ENCODE measurements at places on chromosomes 7 and 10. TPM values are rescaled to one million over a fixed set of nuclear protein-coding genes. Genes with fewer than 3 reads are reported as not detected.
A peak's percentile ranks its signal among the peaks of the same experiment; 100 is the strongest.

GRCh38 chr7:2175514-2175913, 57.2 kb downstream of the MAD1L1 start:
- H3K36me3 ChIP-seq: peaks cover 5% of the 10 kb centered on the region
- no peak overlapping the region for H3K4me3 ChIP-seq
- no peaks in the 10 kb centered on the region for H3K27me3 ChIP-seq
- H3K4me1 ChIP-seq: peaks cover 48% of the 10 kb centered on the region
- peak overlapping the region; percentile 69 for H3K27ac ChIP-seq

DNA sequence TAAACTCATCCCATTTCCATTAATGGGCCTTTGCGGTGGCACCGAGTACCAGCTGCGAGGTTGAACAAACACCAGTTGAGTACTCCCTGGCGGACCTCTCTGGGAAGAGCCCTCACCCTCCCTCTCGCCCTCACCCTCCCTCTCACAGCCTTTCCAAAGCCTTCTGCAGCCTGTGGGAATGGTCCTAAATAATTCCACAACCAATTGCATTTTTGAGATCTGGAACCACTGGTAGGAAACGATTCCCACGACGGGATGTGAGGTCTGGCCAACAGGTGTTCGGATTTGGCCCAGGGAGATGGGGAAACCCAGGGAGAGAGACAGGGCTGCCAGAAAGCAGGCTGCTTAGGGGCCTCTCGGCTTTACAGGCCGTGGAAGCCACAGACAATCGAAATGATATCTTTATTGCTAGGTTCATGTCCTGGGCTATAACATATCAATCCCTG, 5.3 kb downstream of the PTF1A start:
- no peak for DNase-seq
- H3K4me1 ChIP-seq: peaks cover 2% of the 10 kb centered on the region
- H3K27me3 ChIP-seq: peaks cover 60% of the 10 kb centered on the region
- no peak overlapping the region for H3K27ac ChIP-seq
- H3K36me3 ChIP-seq: no peaks in the 10 kb centered on the region

DNA sequence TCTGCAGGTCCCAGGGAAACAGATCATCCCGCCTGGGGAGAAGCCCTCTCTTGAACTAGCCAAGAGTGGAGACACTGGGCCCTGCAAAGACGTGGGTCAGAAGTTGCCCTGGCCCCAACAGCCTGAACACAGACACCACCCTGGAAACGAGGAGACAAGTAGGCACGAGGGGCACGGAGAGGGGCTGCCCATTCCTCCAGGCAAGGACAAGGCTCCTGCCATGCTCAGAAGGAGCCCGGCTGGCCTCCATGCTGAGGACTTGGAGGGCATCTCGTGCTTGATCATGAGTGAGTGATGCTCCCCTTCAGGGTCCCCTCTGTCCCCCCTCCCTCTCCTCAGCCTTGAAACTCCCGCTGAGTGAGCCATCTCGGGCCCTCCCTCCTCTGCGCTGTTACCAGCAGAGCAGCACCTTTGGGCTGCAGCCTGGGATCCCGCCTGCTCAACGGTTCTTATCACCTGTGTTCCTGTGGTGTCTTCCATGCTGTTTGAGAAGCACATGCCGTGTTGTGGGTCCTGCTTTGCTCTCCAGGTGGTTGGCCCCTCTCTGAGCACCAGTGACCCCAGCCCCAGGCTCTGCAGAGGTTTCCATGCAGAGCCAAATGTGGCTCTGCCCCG, 544.3 kb downstream of the TCERG1L start:
- no peaks in the 10 kb centered on the region for H3K27me3 ChIP-seq
- H3K4me3 ChIP-seq: no peak overlapping the region
- no peak for DNase-seq
- no peaks in the 10 kb centered on the region for H3K4me1 ChIP-seq
- no peaks in the 10 kb centered on the region for H3K36me3 ChIP-seq

Gene PRKAR2B
- 3.4 TPM for total RNA-seq

Gene AKR1B15
- not detected for total RNA-seq
